ENCODE measurements at places on chromosomes 5 and 9.

- DNase-seq = no peak
These were observed 746.7 kb upstream of the TYRP1 start for GRCh38 chr9:11946531-11946930.

DNA sequence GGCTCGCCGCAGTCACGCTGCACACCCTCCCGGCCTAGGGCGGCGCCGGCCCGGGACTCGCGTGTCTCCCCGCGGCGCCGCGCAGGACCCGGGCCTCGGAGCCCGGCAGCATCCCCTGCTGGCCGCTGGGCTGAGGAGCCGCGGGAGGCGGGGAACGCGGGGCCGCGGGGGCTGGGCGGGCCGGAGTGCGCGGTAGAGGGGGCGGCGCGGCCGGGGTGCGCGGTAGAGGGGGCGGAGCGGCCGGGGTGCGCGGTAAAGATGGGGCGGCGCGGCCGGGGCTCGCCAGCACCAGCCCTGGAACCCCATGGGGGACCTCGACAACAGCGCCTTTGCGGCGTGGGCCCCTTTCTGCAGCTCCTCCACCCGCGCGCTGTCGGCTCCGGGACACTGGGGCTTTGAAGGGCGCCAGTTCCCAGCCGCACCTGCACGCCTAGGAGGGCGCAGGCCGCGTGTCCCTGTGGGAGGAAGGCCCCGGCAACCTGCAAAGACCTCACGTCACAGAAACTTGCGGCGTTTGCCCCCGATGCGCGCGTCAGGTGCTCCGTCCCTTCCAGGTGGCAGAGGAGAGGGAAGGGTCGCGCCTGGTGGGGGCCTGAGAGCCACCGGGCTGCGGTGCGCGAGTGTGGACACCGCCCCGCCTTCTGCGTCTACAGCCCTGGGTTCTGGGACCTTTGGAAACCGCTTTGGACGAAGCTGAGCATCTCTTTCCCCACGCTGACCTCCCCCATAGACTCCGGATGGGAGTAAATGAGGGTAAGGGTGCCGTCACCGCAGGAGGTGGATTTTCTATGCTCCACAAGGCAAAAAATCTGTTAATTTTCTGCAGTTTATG, 49.6 kb downstream of the NSUN2 start:
- DNase-seq = no peak

GRCh38 chr9:77830618-77831285, 182.6 kb upstream of the GNA14 start:
- no peak for DNase-seq

GRCh38 chr5:107519900-107520354, 150.8 kb downstream of the EFNA5 start:
- DNase-seq = no peak

DNA sequence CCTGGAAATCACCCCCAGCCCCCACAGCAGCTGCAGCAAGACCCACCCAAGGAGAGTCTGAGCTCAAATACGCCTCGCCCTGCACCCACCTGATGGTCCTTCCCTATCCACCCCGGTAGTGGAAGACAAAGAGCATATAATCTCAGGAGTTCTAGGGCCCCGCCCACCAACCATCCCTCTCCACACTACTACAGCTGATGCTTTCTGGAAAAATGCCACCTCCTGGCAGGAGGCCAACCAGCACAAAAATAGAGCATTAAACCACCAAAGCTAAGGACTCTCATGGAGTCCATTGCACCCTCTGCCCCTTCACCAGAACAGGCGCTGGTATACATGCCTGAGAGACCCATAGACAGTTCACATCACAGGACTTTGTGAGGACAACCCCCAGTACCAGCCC, 22.5 kb upstream of the NIPSNAP3A start:
- DNase-seq = no peak

- peak; percentile 47 for DNase-seq
These were observed 136.1 kb upstream of the CLINT1 start for GRCh38 chr5:157994906-157995519.

DNA sequence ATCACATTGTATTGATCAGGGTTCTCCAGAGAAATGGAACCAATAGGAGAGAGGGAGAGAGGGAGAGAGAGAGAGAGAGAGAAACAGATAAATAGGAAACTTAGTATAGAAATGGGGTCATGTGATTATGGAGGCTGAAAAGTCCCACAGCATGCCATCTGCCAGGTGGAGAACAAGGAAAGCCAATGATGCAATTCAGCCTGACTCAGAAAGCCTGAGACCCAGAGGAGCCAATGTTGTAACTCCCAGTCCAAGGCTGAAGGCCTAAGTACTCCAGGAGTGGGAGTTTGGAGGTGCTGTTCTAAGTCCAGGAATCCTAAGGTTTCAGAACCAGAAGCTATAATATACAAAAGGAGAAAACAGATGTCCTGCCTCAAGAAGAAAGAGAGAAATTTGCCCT, 48.4 kb upstream of the ISOC1 start:
- no peak for DNase-seq

DNA sequence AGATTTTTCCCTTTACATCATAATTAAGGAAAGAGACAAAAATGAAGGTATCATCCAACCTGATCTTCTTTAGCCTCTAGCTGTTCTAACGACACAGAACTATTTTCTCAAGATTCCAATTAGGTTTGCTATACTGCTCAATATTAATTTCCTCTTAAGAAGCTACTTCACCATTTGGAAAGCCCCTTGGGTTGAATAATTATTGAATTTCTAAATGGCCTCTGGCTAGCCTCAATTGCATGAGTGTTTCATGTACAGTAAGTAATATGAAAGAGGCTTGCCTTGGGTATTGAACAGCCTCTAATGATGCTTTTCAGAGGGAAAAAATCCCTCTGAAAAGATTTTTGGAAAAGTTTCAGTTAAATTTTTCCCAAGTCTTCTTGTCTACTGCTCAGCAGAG, 3.7 kb upstream of the MOB3B start:
- no peak for DNase-seq

All from CD14-positive monocyte (primary cell).